ENCODE measurements at places on chromosomes 12 and 14. TPM values are rescaled to one million over a fixed set of nuclear protein-coding genes. Genes with fewer than 3 reads are reported as not detected.

Gene LRRC74A
- total RNA-seq: not detected

Gene SDSL
- 3.9 TPM for total RNA-seq

Gene AVPR1A
- 0.37 TPM for total RNA-seq

Gene TUBA1C
- total RNA-seq: 823 TPM

Gene TSHR
- total RNA-seq: not detected

Gene KRT86
- not detected for total RNA-seq

Gene KRT85
- not detected for total RNA-seq

Gene VSIG10
- 24.2 TPM for total RNA-seq

Gene KRT75
- not detected for total RNA-seq

Gene SYNDIG1L
- total RNA-seq: not detected

Gene PTPRQ
- total RNA-seq: 2.2 TPM

Gene CLEC1A
- total RNA-seq: not detected

Gene TSPAN19
- under 0.01 TPM for total RNA-seq

Gene AQP2
- not detected for total RNA-seq

Gene PTGER2
- total RNA-seq: 23.5 TPM

Gene HOXC6
- total RNA-seq: 3.7 TPM

Gene SCNN1A
- under 0.01 TPM for total RNA-seq

Gene HAL
- total RNA-seq: not detected

Gene ABCD4
- total RNA-seq: 23.7 TPM

Gene TAS2R14
- total RNA-seq: 3.7 TPM

Gene KRT71
- not detected for total RNA-seq

Gene BDKRB1
- total RNA-seq: 6.1 TPM

Gene GLIPR1
- total RNA-seq: 68.8 TPM

Gene AKAP3
- total RNA-seq: 1.1 TPM

Gene ASB2
- total RNA-seq: not detected

Gene LMNTD1
- 1.4 TPM for total RNA-seq

Gene OTOGL
- 0.20 TPM for total RNA-seq

Gene TMEM233
- total RNA-seq: 4.8 TPM

Gene KRT6A
- 0.78 TPM for total RNA-seq

Gene ITGA7
- total RNA-seq: 15.2 TPM

Gene C14orf39
- total RNA-seq: not detected

Gene SERPINA3
- total RNA-seq: 0.20 TPM

Gene MAP3K9
- under 0.01 TPM for total RNA-seq

Gene MYH6
- not detected for total RNA-seq

Gene CARMIL3
- not detected for total RNA-seq

Gene JAG2
- total RNA-seq: 0.37 TPM

Gene PMCH
- not detected for total RNA-seq

Gene MFAP5
- 5.3 TPM for total RNA-seq

Gene HOXC13
- total RNA-seq: not detected

Gene PRKCH
- total RNA-seq: 2.0 TPM

Gene SLCO1B3
- total RNA-seq: not detected

Gene PPP2R5C
- total RNA-seq: 91.5 TPM

Gene SLC35F4
- not detected for total RNA-seq

Measured in subcutaneous preadipocyte (primary cell).